Dermis blood vessel endothelial cell (primary cell): ENCODE measurements at places on chromosomes 3 and 15.

DNA sequence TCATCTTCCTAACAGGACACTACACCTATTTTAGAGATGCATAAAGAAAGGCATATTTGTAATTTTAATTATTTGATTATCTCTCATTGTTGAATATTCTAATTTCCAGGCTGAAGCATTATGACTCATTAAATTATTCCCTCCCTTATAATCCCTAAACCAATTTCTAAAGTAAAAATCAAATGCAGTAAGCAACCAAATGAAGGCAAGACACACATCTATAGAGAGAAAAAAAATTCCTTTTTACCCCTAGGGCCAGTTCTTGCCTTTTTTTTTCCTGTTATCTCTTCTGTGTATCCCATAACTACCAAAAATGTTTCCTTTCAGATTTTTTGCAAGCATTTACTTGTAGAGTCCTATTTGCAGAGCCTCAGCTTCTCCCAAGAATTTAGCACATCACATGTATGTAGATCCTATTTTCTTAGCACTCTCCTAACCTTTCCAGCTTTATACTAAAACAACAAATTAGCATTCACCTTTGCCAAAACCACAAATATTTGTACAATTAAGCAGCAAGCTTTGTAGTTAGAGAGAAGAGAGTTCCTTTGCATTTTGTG, 177.9 kb downstream of the SATB1 start:
- no peak for DNase-seq

DNA sequence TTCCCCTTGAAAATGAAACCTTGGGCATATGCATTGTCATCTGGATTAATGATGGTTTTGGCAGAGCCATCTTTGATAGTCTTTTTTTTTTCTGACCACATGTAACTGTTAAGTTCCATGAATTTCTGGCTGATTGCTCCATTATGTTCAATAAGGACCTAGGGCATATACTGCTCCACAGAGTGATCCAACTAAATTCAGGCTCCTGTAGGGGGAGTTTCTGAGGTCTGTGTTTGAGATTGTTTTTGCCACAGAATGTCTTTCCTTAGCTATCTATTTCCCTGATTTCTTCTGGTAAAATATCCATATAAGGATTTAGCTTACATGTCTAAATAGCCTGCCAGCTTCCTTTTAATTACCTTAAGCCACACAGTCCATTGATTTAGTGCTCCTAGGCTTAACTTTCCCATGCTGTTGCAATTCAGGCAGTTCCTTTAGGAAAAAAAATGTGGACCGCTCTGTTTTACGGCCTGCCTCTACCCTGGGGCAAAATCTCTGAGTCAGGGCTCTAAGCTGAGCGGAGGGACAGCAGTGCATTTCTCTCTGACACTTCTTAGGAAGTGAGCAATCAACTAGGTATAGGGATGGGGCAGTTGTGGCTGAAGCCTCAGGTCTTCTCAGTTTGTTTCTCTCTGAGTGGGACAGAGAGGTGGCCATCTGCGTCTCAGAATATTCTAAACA, 796.2 kb downstream of the NR2F2 start:
- no peak for DNase-seq

GRCh38 chr3:170424879-170425278, 6.2 kb downstream of the CLDN11 start:
- DNase-seq: peak; percentile 86

DNA sequence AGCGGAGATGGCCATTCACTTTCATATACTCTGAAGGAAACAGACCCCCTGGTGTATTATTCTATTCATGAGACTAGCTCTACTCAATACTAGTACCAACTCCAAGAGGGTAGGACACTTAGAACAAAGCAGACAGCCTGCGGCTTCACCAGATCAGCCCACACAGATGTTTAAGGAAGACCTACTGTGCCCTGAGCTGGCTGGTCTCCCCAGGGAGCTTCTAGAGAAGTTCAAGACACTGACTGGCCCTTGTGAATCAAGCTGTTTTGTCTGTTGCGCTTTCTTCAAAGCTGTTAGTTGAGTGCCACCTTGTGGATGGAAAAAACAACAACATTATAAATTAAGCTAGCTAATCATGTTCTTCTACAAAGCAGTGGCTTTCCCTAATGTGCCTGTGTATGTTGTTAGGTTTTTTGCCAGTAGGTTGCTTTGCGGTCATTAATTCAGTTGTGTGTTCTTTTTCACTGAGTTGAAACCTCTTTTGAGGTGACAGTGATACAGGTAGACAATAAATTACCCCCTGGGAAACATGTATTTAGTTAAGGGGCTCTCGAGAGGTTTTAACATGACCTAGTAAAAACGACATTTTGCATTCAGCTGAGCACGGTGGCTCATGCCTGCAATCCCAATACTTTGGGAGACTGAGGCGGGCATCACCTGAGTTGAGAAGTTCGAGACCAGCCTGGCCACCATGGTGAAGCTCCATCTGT, 64.2 kb upstream of the MYZAP start:
- peak; percentile 92 for DNase-seq

- no peak for DNase-seq
These were observed 8.8 kb upstream of the FBXO40 start for GRCh38 chr3:121584418-121584817.

- peak; percentile 34 for DNase-seq
These were observed 63.6 kb downstream of the MOBP start for GRCh38 chr3:39531066-39531465.

GRCh38 chr3:17741621-17742101, 770 bp downstream of the TBC1D5 start:
- DNase-seq: no peak

DNA sequence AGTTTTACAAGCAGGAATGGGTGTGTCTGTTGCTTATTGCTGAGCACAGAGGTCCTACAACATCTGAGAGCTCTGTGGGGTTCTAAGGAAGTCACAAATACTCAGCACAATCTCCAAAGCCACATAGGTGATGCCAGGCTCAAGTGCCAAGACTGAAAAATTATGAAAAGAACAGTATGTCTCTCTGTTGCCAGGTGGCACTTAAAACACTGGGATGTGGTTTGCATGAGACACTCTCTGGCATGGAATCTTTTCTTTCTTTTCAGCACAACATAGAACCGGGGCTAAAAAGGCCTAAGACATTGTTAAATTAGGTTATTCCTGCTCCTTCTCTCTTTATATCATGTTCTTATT, 127.3 kb upstream of the PRICKLE2 start:
- no peak for DNase-seq

DNA sequence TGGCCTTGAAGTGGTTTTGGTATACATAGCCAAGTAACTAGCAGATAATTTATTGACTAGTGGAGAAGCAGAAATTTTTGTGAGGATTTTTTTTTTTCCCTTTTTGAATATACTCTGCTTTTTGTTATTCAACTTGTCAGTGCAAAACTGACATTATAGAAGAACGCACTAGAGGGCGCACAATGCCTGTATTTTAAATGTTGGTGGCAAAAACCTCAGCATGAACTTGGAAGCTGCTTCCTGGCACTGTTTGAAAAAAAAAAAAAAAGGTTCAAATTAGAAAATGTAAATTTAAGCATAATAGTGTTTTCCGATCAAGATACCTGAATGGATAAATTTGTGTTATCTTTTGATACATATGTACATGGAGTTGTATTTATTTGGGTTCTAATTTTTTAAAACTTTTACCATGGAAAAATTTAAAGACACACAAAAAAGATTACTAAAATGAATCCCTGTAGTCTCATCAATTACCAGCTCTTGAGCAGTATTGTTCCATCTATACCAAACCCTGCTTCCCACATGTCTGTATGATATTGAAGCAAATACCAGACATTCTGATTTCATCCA, 56.0 kb downstream of the SLC25A26 start:
- DNase-seq: peak; percentile 89

GRCh38 chr15:62569460-62570404, 404.6 kb upstream of the C2CD4B start:
- DNase-seq: no peak

GRCh38 chr3:47083786-47084185, 80.1 kb downstream of the SETD2 start:
- DNase-seq: no peak

DNA sequence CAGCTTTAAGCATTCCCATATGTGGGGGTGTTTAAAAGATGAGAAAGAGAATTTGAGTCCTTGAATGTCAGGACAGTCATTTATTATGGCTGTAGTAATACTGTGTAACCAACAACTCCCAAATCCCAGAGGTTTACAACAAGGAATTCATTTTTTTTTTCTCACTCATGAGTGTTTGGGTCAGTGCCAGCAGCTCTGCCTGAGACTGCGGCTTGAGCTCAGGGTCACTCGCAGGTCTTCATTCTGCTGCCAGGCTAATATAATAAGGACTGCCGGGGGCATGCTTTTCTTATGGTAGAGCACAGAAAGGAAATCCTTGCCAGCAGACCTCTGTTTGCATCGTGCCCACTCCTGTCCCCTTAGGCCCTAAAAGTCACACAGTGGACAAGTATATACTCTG, 277.9 kb upstream of the LMCD1 start:
- no peak for DNase-seq

DNA sequence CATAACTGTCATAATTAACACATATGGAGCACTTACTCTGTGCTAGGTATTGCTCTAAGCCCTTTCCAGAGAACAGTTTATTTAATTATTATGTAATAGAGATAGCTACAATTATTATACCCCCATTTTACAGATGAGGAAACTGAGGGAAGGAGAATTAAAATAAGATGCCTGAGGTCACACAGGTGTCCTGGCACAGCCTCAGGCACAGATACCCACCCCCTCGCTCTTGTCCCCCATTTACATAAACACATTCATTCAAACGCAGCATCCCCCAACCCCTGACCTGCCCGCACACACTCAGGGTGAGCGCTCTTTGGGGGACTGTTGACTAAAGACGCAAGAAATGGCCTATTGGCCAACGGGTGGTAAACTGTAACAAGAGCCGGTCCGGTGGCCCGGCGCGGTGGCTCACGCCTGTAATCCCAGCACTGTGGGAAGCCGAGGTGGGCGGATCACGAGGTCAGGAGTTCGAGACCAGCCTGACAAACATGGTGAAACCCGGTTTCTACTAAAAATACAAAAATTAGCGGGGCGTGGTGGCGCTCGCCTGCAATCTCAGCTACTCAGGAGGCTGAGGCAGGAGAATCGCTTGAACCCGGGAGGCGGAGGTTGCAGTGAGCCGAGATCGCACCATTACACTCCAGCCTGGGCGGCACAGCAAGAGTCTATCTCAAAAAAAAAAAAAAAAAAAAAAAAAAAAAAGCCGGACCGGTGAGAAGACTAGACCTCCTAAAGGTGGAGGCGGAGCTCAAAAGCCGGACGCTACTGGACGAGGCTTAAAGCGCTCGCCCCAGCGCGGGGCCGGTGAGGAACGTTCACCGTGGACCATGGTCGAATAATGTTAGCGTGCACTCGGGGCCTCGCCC, 1.9 kb upstream of the ISL2 start:
- no peak for DNase-seq

DNA sequence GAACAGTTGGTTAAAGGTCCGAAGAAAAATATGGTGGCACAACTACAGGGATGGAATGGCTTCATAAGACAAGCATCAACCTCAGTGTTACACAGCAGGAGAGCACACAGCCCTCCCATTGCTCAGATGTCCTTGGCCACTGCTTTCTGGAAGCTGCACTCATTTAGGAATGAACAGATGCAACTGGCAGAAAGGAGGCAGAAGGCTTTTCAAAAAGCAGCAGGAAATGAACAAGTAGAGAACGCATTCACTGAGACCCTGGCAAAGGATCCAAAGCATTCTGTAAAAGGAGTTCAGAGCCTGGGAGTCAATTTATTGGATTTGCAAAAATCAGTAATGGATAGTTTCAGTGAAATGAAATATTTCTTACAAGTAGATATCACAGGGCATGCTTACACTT, 101.1 kb downstream of the PDZRN3 start:
- no peak for DNase-seq

DNA sequence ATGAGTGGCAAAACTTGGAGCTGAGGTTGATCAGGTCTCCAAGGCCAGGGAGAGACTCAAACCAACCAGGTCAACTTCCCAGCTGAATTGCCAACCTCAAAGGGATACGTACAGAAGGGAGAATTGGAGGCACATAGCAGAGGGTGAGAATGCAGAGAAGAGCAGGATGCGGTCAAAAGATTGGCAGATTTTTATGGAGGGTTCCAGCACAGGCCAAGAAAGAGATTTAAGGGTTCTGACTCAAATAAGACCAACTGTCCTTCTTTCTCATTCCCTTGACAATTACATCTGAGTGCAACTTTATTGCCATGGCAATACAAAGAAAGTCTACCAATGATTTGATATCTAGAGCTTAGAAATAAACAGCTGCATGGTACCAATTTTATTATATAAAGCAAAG, 33.2 kb downstream of the SCG5 start:
- no peak for DNase-seq

DNA sequence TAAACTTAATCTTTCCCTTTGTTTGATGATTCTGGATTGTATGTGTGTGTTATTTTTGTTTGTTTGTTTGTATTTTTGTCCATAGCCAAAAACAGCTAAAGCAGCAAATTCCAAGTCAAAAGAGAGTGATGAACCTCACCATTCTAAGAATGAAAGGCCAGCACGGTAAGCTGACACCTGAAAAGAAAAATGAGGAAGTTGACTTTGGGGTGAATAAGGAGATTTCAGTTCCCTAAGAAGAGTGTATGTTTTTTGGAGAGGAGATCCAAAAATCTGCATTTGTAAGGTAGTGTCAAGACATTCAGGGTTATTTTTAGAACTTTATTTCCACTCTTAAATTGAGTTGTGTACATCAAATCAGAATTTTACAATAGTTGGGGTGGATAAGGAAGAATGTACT, 52.3 kb upstream of the UTS2B start:
- DNase-seq: no peak

DNA sequence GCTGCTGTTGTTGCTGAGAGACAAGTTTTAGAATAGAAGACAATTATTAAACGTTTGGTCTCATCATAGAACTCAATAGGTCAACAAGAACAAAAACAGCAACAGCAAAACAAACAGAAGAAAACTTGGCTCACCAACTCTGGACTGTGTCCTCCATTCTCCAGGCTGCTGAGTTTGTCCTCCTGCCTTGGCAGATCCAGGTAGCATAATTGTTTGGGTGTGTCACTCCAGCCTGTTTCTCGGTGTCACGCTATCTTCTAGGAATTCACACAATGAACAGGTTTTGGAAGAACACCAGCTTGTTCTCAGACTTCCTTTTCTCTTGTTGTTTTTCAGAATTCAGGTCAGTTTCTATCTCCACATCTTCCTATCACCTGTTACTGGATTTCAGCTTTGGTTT, 34.7 kb downstream of the ARRDC4 start:
- DNase-seq: no peak

GRCh38 chr15:74400915-74401757, 32.6 kb downstream of the SEMA7A start:
- DNase-seq: no peak

DNA sequence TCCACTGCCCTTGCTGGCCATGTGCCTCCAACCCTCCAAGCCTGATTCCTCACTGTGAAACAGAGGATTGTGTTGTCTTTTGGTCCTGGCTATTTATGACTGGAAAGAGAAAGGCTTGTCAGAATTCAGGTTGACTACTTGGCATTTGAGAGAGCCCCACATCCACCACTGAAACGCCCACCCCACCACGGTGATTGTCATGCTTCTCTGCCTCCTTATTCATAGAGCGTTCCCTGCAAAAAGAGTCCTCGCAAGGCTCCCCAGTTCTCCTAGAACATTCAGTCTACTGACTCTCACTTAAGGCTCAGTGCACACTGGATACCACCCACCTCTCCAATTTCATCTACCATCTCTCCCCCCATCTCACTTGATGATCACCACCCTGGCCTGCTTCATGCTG, 162.9 kb upstream of the WNT5A start:
- DNase-seq: no peak

- DNase-seq: no peak
These were observed 98.7 kb upstream of the AGBL1 start for GRCh38 chr15:85980946-85981345.

- DNase-seq: no peak
These were observed 407.5 kb upstream of the WNT5A start for GRCh38 chr3:55894605-55895004.
